ENCODE measurements at places on chromosomes 16 and 17.

DNA sequence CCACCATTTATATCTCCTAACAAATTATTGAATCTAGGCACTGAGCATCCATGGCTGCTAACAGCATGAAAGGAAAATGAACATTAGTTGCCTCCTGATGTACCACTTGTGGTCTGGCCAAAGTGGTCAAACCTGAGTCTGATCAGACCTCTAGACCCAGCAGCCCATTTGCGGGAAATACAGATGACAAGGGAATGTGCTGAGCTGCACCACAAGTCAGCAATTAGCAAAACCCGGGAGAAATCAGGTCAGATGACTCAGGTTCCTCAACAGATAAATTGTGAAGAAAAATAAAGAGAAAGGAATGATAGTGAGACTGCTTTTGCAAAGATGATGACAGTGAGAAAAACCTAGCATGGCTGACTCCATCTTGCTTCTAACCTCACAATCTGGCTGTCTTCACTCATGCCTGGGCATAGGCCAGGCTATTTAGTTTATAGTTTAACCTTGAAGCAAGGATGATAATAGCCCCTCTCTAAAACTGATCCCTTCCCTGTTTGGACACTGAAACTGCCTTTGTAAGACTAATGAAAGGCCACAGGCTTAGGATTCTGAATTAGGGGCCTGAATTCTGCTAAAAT, 142.7 kb upstream of the ASIC2 start:
- no peak for DNase-seq

GRCh38 chr16:57803134-57803990, 1.1 kb upstream of the KIFC3 start:
- peak; percentile 38 for DNase-seq

GRCh38 chr16:75109732-75110243, 6.8 kb downstream of the LDHD start:
- no peak for DNase-seq

DNA sequence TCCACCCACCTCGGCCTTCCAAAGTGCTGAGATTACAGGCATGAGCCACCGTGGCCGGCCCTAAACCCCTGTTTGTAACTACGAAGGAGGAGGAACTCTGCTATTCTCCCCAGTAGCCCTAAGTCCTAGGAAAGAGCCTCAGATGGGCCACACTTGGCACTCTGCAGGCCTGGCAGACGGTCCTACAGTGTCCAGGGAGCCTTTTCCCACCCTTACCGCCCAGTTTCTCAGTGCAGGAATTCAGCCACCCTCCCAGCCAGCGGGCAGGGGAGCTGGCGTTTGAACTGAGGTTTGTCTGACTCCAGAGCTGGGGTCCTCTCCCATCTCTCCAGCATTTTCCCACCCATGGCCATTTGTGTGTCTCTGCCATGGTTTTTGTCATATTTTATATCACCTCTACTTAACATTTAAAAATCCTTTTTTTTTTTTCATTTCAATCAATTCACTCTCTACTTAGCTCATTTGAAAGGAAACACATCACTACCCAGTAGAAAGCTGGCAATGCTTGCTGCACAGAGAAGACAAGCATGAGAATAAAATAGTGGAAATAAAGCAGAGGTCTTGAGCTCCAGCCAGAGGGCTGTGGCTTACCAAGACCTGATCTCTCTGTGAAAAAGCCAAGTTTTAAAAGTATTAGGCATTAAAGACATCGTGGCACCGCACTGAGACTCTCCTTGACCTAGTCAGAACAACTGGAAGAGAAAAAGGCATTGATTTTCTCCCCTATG, 34.9 kb downstream of the BCO1 start:
- DNase-seq, result no peak

- DNase-seq, result no peak
Measured at GRCh38 chr17:1966274-1967086, 58.7 kb downstream of the RTN4RL1 start.

GRCh38 chr17:59884861-59885260, 7.9 kb downstream of the TUBD1 start:
- no peak for DNase-seq

DNA sequence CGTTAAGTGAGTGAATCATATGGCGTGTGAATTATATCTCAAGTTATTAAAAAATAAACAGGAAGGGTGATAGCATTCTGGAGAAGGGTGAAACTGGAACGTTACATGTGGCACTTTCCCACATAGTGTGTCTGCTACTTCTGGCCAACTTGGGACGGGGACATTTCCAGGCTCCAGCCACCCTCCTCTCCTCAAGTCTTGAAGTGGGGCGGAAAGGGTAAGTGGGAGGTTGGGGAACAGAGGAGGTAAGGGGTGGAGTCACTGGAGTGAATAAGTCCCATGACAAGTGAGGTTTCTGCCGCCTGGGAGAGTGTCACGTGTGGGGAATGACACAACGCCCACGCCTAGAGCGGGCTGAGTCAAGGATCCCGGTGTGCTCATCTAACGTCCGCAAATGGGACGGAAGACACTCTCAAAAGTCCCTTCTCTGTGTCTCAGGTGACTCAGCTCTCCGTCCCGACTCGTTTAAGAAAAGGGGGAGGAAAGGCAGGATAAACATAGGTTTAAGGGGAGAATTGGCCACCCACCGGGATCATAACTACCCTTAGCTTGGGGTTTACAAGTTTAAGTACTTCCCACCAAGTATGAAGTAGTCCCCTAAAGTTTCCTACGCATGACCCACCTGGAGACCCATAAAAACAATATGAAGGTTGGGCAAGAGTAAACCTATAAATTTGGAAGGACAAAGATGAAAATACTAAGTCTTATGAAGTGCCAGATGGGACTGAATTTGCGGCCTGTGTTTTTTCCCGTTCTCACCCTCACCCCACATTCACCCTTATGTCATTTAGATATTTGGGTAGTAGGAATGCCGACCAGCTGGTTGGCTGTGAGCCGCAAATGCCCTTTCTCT, 1.2 kb upstream of the SPAG9 start:
- peak; percentile 83 for DNase-seq

- DNase-seq, result no peak
Measured at GRCh38 chr17:30520882-30521281, 43.7 kb downstream of the GOSR1 start.

- peak; percentile 74 for DNase-seq
Measured at GRCh38 chr16:57720142-57720575, 15.4 kb upstream of the KATNB1 start.

- DNase-seq, result no peak
Measured at GRCh38 chr16:27786221-27786922, 236.4 kb downstream of the KATNIP start.

DNA sequence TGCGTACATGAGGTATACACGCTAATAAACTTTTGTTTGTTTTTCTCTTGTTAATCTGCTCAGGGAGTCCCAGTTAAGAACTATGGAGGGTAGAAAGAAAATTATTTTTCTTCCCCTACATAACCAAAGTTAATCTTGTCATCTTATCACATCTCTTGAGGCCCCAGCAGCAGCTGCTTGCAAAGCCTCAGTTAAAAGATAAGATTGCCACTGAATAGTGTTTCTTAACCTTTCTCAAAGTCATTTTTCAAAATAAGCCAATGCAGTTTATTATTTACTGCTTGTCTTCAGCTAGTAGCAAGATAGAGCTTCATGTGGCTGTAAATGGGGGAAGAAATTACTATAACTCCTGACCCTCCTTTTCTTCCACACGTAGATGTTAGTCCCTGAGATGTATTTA, 21.5 kb upstream of the APOH start:
- no peak for DNase-seq

DNA sequence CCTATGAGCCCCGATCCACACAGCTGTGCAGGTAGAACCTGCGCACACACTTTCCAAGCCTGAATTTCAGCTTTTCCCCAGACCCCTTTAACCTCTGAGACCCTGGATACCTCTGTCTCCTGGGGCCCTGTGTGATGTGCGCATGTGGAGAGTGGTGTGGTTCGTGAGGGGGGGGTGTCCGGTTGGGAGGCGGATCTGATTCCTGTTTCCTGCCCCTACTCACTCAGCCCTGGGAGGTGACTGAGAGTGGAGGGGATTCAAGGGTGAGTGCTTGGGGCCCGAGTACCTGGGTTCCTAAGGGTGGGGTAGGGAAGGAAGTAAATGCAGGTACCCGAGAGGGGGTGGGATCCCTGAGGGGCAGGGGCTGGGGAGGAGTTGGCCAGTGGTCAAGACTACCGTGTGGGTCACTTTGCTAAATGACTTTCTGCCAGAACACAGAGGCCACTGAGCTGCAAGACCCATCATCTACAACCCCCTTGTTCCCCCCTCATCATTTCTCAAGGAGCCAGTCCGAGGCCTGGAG, 621 bp downstream of the ARHGEF15 start:
- DNase-seq, result no peak

- DNase-seq, result peak; percentile 96
Measured at GRCh38 chr17:35764123-35764991, 3.7 kb downstream of the C17orf50 start.

- peak; percentile 85 for DNase-seq
Measured at GRCh38 chr17:43994272-43995149, 9.9 kb upstream of the NAGS start.

DNA sequence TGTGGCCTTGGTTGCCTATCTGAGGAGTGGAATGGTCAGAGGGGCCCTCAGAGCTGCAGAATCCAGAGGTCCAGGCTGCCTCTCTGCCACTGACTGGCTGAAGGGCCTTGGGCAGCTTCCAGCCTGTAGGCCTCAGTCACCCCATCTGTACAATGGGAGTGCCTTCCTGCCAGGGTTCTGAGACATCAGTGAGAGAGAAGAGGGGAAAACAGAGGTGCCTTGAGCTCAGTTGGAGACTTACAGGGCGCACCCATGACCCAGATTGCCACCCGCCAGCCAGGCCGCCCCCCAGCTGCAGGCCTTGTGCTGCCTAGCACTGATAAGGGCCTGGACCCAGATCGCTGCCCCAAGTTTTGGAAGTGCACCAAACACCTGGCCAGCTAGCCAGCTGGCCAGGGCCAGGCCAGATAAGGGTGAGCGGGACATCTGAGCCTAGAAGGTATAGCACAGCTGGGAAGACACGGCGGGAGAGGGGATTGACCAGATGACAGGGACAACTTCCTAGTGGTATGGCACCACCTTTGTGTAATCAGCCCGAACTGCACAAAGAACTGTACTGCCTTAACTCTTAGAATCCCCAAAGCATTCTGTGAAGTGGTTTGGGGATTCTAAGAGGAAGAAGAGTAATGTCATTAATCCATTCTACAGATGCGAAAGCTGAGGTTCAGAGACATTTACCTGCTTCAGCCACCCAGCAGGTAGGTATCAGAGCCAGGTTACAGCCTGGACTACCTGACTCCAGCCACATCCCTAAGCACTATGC, 1.4 kb downstream of the SLC4A1 start:
- DNase-seq, result no peak

DNA sequence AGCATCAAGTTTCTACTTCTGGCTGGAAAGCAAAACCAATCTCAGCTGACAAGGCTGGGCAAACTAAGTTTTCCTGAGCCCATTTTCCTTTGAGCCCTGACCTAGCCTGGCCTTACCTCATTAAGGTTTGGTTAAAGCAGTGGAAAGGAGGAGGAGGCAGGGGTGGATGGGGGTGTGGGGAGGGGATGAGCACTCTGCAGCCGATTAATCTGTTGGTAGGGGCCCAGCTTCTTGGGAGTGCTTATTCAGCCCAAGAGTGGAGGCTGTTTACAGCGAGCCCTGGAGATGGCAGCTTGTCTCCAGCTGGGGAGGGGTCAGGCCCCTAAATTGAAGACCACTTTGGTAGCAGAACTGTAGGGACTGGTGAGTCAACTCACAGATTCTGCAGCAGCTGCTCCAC, 12.0 kb downstream of the SMCR8 start:
- no peak for DNase-seq

DNA sequence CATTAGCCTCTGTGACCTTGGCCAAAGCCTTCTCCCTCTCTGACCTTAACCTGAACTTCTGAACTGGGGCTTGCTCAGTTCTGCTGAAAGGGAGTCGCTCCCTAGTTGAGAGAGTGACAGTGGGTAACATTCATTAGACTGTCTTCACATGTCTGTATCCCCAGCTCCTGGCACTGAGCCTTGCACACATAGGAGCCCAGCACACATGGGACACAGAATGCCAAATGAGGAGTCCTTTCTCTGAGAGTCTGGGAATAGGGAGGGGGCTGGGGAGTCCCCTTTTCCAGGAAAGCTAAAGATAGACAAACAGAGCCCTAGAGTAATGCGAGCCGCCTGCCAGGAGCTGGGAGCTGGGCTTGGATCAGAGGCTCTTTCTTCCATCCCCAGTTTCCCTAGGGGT, 2.5 kb downstream of the TAC4 start:
- no peak for DNase-seq

DNA sequence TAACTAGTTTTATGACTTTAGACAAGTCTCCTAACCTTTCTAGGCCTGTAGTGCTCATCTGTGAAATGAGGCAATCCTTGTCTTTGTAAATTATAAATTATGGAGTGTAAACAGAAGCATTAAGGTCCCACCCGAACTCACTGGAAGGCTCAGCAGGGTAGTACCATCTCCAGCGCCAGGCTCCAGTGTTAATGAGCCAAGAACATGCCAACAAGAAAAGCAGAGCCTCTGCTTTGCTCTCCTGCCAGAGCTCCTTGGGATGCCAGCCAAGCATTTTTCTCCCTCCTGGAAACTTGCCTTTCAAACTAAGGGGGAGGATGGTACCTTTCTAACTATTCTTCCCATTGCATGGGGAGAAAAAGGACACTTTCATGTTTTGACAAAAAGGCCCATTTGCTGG, 14.9 kb downstream of the LIMD2 start:
- peak; percentile 22 for DNase-seq

- DNase-seq, result no peak
Measured at GRCh38 chr16:69404275-69404805, 18.5 kb upstream of the TERF2 start.

- no peak for DNase-seq
Measured at GRCh38 chr17:74443516-74444296, 11.8 kb downstream of the GPRC5C start.

DNA sequence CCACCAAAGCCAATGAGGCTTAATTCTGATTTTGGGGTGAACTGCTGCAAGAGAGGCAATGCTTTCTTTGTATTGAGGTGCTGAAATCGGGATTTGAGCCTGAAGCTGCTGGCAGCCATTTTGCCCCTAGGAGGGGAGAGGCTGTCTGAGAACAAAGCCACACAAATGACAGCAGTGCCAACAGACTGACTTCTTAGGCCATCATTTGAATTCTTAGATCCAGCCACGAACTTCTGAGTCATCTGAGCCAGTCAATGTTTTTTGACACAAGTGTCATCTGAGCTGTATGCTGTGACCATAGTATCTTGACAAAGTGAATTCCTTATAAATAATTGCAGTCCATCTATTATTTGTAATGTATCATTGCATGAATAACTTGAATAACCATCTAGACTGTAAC, 29.0 kb downstream of the HYDIN start:
- DNase-seq, result no peak

- DNase-seq, result no peak
Measured at GRCh38 chr17:12673788-12674187, 8.1 kb downstream of the MYOCD start.

- no peak for DNase-seq
Measured at GRCh38 chr16:75294773-75295459, 43.5 kb upstream of the BCAR1 start.

- peak; percentile 76 for DNase-seq
Measured at GRCh38 chr16:16127469-16128116, 95.7 kb downstream of the ABCC6 start.

- DNase-seq, result no peak
Measured at GRCh38 chr17:74296548-74296936, 22.5 kb downstream of the DNAI2 start.
